ENCODE measurements at places on chromosomes 4 and X.

DNA sequence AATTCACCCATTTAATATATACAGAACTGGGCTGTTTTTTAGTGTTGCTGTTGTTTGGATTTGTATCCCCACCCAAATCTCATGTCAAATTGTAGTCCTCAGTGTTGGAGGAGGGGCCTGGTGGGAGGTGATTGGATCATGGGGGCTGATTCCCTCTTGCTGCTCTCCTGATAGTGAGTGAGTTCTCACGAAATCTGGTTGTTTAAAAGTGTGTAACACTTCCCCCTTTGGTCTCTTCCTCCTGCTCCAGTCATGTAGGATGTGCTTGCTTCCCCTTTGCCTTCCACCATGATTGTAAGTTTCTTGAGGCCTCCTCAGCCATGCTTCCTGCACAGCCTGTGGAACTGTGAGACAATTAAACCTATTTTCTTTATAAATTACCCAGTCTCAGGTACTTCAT lies 141.6 kb upstream of the AADAT start:
- no peak for DNase-seq

DNA sequence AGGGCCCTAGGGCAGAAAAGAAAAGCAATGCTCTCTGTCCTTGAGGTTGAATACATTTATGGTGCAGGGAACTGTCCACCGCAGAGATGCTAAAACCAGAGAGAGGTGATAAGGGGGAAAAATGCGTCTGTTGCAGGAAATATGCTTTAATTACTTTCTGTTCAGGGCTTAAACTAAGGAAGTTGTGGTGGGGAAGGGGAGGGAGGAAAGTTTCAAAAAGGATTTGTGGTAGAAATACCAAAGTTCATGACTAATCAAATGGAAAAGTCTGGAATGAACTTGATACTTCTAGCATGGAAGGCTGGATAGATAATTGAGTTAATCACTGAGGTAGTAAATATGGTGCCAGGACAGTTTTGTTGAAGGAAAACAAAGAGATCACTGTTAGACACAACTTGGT lies 99.0 kb downstream of the ASB9 start:
- no peak for DNase-seq

DNA sequence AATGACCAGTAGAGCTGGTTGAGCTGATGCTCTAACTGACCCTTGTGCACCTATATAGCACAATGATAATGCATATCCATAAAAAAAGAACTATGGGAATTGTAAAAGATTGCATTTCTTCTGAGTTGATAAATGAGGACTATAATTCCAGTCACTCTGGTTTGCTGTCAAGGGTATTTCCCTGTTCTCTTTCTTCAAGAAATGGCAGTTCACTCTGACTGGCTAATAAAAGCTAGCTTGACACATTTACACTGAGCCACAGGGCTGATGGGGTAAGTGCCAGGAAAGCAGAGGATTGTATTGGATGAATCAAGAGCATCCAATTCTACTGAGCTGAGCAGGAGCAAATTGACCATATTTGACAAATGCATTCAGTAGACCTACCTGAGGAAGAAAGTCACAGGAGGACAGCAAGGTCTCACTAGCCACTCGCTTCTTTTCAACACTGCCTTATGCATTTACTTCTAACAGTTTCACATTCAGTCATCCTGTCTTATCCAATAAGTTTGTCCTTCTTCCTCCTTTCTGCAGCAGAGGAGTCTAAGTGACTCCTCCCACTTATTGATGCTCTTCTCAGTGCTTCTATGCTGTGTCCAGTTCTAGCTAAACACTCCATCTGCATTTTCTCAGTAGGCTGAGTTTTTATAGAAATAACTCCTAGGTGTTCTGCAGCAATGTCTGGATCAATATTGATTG lies 43.0 kb downstream of the RBMX2 start:
- DNase-seq, result no peak

- no peak for DNase-seq
Measured at GRCh38 chrX:148811236-148811635, 310.8 kb downstream of the AFF2 start.

DNA sequence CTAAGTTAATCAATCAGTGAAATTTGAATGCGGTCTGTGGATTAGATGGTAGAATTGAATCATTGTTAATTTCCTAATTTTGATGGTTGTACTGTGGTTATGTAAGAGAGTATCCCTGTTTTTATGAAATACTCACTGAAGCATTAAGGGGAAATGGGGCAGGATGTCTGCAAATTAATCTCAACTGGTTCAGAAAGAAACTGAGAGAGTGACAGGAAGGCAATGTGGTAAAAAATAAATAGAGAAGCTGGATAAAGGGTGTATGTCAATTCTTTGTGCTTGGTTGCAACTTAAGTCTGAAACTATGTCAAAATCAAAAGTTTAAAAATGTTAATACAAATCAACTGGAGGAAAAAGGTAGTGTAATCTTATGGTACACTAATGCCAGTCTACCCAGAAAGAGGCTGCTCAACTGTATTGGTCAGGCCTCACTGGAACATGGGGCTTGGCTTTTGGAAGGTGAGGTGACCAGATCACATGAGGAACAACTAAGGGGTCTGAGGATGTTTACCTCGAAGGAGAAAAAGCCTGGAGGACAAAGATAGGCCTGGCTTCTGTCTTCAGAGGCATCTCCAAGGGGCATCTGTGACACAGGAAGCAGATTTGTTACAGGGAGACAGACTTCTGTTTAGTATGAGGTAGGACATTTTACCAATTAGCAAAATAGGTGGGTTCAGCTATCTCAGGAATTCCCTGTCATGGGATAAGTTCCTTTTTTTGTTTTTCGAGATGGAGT lies 83.1 kb downstream of the DLG3 start:
- DNase-seq, result no peak

DNA sequence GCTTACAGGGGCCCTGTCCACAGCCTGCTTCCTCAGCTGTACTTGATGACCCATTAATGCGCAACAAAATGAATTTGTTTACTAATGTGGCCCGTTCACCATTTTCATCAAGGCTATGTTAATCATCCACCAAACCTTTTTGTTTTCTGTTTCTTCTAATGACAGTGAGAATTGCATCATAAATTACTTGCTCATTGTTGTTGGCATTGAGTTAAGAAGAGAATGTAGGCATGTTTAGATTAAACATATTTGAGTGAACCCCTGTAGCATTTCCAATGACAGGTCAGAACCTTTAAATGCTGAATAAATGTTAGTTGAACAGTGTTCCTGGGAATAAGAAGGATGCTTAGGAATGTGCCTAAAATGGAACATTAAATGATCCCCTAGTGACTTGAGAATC lies 183.4 kb downstream of the SPRY1 start:
- no peak for DNase-seq

DNA sequence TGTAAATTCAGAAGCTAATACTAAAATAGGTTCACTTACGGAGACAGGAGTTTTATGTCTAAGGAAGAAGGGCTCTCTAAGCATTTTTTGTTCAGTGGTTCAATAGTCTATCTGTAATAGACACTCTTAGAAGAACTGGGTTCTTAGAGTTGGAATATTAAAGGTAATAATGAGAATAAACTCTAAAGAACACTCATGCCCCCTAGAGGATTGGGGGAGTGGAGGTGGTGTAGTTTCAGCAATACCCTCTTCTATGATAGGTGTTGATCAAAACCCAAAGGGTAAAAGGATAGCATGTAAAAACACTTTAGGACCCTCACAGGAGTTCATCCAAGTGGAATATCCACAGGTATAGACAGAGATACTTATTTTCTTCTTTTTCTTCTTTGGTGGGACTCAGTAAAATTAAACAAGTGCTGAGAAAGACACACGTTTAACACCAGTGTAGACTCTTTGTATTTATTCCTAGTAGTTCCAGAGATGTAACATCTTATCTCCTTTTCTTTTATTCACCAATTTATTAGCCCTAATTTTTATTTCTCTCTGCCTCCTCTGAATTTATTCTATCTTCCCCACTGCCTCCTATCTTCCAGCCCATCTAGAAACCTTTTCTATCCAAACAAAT lies 25.7 kb upstream of the MND1 start:
- no peak for DNase-seq

GRCh38 chrX:70092247-70092646 lies 30.0 kb downstream of the OTUD6A start:
- DNase-seq, result no peak

GRCh38 chr4:63393544-63393943 lies 1015.7 kb downstream of the TECRL start:
- no peak for DNase-seq

- DNase-seq, result no peak
Measured at GRCh38 chr4:158671665-158671914, at the start of gene C4orf46. TSS of gene C4orf46 (minus strand) at chr4:158671887. CDS start at chr4:158671801, 86 bp downstream.

DNA sequence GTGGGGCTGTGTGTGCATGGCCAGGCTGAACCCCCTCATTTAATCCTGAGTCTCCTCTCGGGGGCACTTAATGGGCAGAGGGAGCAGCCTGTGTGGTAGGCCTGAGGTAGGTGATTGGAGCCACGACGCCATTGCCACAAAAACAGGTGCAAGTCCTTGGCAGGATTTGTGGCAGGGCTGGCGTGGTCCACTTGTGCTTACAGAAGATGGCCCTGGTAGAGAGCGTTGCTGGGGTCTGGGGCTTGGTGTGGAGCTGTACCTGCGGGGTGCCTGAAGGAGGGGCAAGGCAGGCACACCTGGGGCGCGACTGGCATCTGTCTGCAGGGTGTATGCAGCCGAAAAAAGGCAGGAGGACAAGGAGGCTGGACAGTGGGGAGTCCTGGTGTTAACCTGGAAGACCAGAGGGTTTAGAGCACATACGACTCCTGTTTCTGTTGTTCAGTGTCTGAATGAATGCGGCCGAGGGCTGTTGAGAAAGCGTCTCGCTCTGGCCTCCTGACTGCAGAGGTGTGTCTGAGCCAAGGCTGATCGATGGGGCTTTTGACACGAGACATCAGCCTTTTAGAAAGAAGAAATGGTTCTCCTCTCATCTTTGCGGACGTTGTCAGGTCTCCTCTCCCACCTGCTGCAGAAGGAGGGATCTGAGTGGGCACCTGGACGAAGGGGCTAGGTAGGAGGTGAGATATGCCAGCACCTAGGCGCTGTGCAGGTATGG lies 52.0 kb downstream of the TBC1D14 start:
- DNase-seq, result no peak

- no peak for DNase-seq
Measured at GRCh38 chr4:124278477-124278876, 434.1 kb downstream of the ANKRD50 start.

- DNase-seq, result no peak
Measured at GRCh38 chr4:165209796-165210195, 2.4 kb downstream of the KLHL2 start.

GRCh38 chr4:159353422-159354116 lies 250.7 kb downstream of the RAPGEF2 start:
- DNase-seq, result no peak

DNA sequence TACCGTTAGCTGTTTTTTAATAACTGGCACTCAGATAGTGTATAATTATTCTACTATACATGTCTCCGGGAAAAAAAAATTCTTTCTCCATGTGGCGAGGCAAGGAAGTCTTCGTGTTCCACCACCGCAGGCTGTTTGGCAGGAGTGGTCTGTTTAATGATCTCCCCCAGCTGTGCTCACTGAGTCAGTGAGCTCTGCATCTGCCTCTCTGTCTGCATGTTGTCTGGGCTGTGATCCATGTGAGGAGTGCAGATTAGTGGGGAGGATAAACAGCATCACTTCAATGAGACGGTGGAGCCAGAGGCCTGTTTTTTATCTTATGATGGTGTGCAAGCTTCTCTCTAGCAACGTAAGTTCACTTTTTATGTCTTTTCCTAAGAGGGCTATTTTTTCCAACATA lies 69.8 kb downstream of the RPS3A start:
- no peak for DNase-seq

- DNase-seq, result no peak
Measured at GRCh38 chrX:108000751-108001150, 18.6 kb upstream of the TEX13B start.

GRCh38 chrX:16587836-16588235 lies 62.1 kb upstream of the S100G start:
- no peak for DNase-seq

- no peak for DNase-seq
Measured at GRCh38 chr4:15238720-15239119, 189.1 kb upstream of the C1QTNF7 start.

- DNase-seq, result no peak
Measured at GRCh38 chr4:168877511-168878491, 132.3 kb downstream of the CBR4 start.

- no peak for DNase-seq
Measured at GRCh38 chr4:98828801-98829200, 100.1 kb downstream of the EIF4E start.

DNA sequence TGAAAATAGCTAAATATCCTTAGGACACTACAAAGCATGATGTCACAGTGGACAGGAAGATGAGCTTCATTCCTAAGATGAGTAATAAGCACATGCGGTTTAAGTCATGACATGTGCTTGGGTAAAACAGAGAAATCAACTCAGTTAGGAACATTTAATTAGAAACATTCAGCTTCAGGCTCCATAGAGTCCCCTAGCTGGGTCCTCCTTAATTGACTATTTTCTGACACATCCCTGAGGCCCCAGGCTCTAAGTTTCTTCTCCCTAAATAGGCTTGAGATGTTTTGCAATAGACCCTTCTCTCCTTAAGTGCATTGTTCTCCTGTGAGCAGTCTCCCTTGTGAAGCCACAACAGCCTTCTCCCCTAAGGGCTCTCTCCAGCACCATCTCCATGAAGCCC lies 70.4 kb upstream of the ANXA3 start:
- no peak for DNase-seq

Measured in activated T-helper 1 cell treated with Interleukin-2 at 50 U/mL for 16 hours (primary cell).